ENCODE measurements at places on chromosomes 1 and 21. TPM values are rescaled to one million over a fixed set of nuclear protein-coding genes. Genes with fewer than 3 reads are reported as not detected.

RUNX3 gene
- total RNA-seq = 151 TPM

SPRR2B gene
- not detected for total RNA-seq

ZFP69B gene
- total RNA-seq = 4.4 TPM

OR13G1 gene
- total RNA-seq = not detected

CTSE gene
- not detected for total RNA-seq

AADACL4 gene
- not detected for total RNA-seq

SPRR4 gene
- not detected for total RNA-seq

AKR7A3 gene
- total RNA-seq = 1.1 TPM

REN gene
- not detected for total RNA-seq

C1QTNF12 gene
- total RNA-seq = 0.96 TPM

NTMT2 gene
- total RNA-seq = not detected

SELP gene
- not detected for total RNA-seq

ATG4C gene
- total RNA-seq = 13.2 TPM

NCMAP gene
- not detected for total RNA-seq

FGR gene
- 83.8 TPM for total RNA-seq

VCAM1 gene
- total RNA-seq = 5.9 TPM

OR2L3 gene
- not detected for total RNA-seq

CCDC190 gene
- total RNA-seq = not detected

ILDR2 gene
- 5.4 TPM for total RNA-seq

MAP10 gene
- 4.4 TPM for total RNA-seq
